ENCODE measurements at places on chromosomes 7 and 10.

DNA sequence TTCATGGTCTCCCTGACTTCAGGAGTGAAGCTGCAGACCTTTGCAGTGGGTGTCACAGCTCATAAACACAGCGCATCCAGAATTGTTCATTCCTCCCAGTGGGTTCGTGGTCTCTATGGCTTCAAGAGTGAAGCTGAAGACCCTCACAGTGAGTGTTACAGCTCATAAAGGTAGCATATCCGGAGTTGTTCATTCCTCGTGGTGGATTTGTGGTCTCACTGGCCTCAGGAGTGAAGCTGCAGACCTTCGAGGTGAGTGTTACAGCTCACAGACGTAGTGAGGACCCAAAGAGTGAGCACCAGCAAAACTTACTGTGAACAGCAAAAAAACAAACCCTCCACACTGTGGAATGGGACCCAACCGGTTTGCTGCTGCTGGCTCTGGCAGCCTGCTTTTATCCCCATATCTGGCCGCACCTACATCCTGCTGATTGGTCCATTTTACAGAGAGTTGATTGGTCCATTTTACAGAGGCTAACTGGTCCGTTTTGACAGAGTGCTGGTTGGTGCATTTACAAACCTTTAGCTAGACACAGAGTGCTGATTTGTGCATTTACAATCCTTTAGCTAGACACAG is 308.8 kb downstream of the PTPRN2 start:
- no peak for DNase-seq

DNA sequence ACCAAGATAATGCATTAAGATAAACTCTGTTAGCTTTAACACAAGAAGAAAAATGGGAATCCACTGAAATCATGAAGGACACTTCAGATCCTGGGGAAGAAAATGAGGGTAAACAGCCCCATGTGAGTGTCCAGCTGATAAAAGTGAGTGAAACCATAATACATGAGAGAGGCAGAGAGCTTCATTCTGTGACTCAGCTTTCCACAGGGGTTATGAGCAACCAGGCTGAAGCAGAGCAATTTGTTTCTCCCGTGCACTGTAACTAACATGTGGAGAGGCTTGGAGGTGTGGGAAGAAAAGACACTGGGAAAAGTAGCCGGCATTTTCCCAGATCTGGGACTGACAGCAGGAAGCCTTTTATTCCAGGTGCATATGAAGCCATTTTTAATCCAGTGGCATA is 971.7 kb downstream of the ANKRD7 start:
- no peak for DNase-seq

GRCh38 chr7:133155642-133156041 is 73.8 kb upstream of the CHCHD3 start:
- no peak for DNase-seq

DNA sequence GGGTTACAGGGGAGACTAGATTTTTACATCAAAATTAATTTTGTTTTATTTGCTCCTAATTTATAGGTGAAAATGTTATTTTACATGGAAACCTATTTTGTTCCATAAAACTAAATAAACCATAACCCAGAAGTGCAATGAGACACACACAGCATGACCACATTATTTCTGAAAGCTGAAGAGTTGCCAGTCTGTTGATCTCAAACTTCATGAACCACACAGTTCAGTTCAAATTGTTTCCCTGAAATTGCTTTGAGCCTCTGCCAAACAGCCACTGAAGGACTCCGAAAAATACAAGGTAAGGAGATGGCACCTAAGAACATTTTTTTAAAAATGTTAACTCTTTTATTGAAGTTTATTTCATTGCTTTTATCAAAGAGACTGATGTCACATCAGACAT is 25.0 kb upstream of the ITGB8 start:
- no peak for DNase-seq

DNA sequence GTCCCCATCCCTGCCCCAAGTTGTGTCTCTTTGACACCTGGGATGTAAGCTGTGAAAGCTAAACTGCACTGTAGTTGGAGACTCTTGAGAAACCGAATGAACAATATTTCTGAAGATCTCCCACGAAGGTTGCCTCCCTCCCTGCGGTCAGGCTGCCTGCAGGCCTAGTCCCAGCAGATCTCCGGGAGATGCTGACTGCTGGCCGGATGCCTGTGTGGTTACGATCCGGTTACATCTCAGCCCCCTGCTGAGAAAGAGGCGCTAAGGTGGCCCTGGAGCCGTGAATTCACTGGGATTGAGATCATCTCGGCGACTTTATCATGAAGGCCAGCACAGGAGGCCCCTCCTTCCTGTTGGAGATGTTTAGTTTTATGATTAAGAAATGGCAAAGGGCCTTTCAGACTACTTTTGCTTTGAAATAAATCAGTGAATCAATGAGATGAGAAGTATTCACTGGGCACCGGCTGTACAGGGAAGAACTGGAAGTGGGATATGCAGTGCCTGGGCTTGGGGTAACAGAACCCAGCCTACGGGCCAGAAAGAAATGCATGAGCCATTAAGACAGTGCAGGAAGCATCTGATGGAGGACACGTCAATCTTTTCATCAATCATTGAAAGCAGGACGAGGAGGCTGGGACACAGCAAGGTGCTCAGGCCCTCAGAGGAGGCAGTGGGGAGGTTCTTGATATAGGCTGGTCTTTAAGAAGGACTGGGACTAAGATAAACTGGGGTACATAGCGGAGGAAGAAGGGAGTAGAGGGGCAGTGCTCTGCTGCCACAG is 177.6 kb downstream of the PRKAG2 start:
- DNase-seq = no peak

GRCh38 chr7:128191136-128191844 is 49.8 kb upstream of the LEP start:
- DNase-seq = no peak

DNA sequence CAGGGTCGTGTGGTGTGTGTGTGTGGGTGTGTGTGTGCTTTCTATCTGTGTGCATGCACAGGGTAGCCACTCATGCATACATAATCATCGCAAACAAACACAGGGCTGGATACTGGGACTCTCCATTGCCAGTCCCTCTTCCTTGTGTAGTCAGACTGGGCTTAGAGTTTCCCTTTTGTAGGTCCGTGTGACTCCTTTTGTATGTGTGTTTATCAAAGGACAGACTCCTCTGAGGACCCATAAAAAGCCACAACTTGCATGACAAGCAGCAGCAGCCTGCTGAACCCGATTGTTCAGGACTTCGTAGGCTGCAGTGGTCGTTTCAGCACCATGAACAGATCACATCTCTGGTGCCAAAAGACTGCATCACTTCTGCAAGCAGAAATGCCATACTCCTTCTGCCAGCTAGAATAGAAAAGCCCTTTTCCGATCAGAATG is 895 bp downstream of the VSTM2A start:
- no peak for DNase-seq

DNA sequence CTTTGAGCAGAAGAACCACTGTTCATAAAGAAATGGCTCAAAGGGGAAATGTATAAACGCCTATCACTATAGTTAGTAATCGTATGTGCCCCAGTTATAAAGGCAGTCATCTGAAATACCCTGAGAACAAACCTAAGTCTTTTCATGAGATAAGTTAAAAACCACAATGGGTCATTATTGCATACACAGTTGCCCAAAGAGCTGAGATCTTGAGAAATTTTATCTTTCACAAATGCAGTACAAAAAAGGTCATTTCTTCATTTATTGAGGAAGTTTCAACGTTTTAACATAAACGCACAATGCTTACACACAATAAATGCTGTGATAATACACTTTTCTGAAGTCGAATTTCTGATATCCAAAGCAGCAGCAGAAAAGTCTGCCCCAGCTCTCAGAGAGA is 114.4 kb downstream of the MICU1 start:
- no peak for DNase-seq

DNA sequence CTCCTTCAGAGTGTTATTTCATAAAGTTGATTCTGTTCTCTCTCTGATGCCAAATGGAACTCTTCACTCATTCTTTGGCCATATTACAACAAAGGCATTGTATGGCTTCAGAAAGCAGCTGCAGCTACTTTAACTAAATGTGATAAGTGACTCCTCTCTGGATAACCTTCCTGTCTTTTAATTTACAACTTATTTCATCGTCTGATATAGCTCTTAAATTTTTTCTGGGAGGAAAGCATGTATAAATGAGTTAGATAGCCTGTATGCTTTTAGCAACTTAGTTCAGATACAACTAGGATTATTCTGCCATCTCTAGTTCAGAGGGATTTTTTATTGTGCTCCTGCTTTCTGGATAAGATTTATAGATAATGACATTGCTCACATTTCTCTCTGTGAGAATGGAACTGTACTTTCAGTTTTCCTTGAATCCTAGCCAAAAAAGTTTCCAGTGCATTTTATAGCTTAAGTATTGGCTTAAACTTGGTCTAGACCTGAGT is 57.5 kb downstream of the KLHDC10 start:
- no peak for DNase-seq

DNA sequence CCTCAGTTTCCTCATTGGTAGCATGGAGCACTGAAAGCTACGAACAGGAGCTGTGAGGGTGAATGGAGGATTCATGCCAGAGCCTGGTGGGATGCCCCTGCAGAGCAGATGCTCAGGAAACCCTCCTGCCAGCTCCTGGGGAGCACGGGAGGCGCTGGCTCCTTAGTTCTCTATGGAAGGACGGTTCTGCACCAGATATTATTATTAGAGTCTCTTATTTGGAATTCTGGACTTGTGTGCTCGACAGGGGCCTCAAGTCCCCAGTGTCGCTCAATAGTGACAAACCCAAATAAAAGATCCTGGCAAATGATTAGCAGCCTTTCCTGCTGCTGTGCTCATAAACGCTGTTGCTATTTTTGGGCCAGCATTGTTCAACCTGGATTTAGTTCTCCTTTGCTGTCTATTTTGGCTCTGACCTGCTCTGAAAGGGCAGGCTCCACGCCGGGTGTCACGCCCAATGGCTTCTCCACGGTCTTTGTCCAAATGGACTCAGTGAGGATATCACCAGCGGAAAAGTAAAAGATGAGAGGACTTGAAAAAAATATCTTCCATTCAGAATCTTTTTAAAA is 23.0 kb upstream of the KLF6 start:
- DNase-seq = no peak

DNA sequence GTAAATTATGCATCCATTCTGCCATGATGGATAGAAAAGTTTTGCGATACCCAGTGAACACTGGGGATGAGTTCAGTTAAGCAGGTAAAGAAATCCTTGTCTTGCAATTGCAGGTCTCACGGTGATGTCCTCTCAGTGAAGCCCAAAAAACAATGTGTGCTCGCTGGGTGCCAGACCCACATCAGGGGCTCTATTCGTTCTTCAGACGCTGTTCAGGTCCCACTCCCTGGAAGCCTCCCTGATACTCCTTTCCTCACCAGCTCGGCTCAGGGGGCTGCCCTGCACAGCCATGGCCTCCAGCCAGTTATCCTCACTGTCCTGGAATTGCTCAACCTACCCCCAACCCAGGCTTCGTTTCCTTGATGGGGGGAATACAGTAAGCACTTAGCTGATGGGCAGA is 323.5 kb downstream of the ADARB2 start:
- DNase-seq = no peak

- peak; percentile 34 for DNase-seq
These were observed 25.1 kb downstream of the PARD3 start for GRCh38 chr10:34789966-34790506.

Measured in mucosa of gallbladder (tissue), 1 donor.